NCI-H1930 (cell line): ENCODE measurements at places on chromosomes 7 and 10.

- no peak for DNase-seq
These were observed 42.4 kb downstream of the P4HA1 start for GRCh38 chr10:73054286-73054685.

DNA sequence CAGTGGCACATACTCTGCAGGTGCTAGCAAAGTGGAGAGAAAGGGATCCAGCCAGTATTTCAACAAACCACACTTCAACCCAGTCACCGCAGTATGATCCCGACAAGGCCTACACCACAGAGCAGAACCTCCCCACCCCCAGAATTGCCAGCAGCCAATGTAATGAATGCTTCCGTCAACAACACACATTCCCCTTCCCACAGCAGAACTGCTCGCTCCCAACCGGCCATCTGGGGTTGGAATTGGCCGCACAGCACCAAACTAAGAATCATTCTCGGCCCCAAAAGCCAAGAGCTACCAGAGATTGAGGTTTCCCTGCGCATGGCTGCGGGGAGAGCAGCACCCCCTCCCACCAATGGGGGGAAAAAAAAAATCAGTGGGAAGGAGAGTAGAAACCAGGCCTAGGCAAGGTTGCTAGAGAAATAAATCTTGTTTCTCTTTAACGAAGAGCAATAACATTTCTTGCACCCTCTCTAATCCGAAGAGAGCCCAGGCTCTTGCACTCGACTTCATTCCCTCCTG lies 1.1 kb downstream of the WASL start:
- DNase-seq = peak; percentile 12

GRCh38 chr7:54543051-54543488 lies 895 bp downstream of the VSTM2A start:
- no peak for DNase-seq

GRCh38 chr10:131694168-131694780 lies 206.5 kb upstream of the PPP2R2D start:
- no peak for DNase-seq

- no peak for DNase-seq
These were observed 45.9 kb upstream of the TMEM72 start for GRCh38 chr10:44865289-44865671.

- no peak for DNase-seq
These were observed 478.6 kb downstream of the PLXNA4 start for GRCh38 chr7:132097550-132098134.

- no peak for DNase-seq
These were observed 87.4 kb downstream of the IMMP2L start for GRCh38 chr7:111474723-111475418.

GRCh38 chr7:79272938-79273337 lies 180.5 kb downstream of the MAGI2 start:
- DNase-seq = no peak

- DNase-seq = no peak
These were observed 166.8 kb downstream of the SORCS1 start for GRCh38 chr10:106997721-106998120.

DNA sequence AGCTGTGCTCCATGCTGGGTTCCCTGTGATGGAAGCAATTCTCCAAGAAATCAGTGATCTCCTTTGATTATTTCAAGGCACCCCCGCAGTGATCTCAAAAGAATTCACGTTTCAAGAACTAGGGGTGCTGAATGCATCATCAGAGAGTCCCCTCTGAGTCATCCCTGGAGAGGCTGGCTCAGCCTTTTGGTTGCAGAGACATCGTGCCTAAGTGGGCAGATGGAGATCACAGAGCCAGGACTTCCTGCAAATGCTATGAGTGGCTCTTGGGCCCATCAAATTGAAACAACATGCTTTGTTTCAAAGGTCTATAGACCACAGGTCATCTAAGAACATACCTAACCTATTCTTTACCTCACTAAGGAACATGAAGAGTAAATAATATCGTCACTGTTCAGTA lies 41.5 kb upstream of the PLEKHA1 start:
- DNase-seq = no peak

- DNase-seq = peak; percentile 33
These were observed 11.3 kb upstream of the SAMD8 start for GRCh38 chr10:75099952-75100763.

GRCh38 chr7:99437946-99438572 lies 539 bp downstream of the PTCD1 start:
- DNase-seq = no peak

- DNase-seq = no peak
These were observed 99.1 kb downstream of the PLCE1 start for GRCh38 chr10:94092848-94093247.

DNA sequence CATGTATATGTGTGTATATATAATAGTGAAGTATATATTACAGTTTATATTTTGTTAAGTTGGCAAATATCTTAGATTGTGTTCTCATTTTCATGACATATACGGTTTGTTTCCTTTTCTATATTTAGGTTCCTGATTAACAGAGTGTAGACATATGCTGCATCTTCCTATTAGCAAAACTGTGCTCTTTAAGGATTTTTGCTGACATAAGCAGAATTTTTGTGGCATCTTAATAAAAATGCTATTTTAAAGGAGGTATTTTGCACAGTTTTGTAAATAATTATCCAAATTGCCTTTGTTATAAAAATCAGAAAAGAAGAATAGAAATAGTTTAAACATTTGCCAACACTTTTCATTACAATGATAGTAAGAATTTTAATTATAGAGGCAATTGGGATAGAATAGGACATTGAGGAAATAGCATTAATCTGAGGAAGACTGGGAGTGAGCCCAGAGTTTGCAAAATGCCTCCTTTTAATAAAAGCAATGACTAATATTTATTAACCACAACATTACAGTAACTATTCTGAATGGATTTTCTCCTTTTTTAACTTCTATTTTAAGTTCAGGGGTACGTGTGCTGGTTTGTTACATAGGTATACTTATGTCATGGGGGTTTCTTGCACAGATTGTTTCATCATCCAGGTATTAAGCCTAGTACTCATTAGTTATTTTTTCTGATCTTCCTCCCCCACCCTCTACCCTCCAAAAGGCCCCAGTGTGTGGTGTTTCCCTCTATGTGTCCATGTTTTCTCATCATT lies 38.2 kb downstream of the KCND2 start:
- DNase-seq = no peak

DNA sequence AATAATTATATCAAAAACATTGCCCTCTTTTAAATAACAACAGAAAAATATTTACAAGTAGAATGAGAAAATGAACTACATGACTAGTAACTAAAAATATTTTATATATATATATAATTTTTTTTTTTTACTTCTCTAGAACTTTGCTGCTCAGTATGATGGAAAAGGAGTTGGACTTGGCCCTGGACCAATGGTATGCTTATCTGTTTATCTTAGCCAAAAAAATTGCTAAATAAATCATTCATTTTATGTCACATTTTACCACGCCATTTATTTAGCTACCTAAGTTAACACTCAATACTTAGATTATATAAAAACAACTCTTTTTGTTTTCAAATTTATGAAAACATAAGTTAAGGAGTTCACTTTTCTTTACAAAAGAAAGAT lies 6.7 kb downstream of the COL1A2 start:
- DNase-seq = no peak

DNA sequence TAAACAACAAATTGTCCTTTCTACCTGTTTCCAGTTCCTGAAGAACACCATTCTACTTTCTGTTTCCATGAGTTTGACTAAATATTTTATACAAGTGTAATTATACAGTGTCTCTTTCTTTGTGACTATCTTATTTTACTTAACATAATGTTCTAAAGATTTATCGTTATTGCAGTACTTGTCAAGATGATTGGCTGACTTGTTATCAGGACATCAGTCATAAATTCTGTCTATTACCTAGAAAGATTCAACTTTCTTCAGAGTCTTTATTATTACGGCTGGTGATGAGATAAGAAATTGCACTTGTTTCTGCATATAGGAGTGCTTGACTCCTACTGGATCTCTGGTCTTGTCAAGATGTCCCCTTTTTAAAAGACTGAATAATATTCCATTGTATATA lies 93.9 kb upstream of the ZNF92 start:
- DNase-seq = no peak

- no peak for DNase-seq
These were observed 264.0 kb upstream of the PRKCQ start for GRCh38 chr10:6843894-6844650.

- DNase-seq = no peak
These were observed 2.6 kb downstream of the LRRN3 start for GRCh38 chr7:111093496-111093895.

GRCh38 chr7:35802649-35803048 lies 1.8 kb downstream of the SEPTIN7 start:
- DNase-seq = no peak

GRCh38 chr7:74181821-74182220 lies 7.7 kb downstream of the EIF4H start:
- no peak for DNase-seq

- no peak for DNase-seq
These were observed 35.7 kb downstream of the STAMBPL1 start for GRCh38 chr10:88915781-88916180.

GRCh38 chr10:96642973-96643372 lies 56.2 kb upstream of the TM9SF3 start:
- peak; percentile 46 for DNase-seq

DNA sequence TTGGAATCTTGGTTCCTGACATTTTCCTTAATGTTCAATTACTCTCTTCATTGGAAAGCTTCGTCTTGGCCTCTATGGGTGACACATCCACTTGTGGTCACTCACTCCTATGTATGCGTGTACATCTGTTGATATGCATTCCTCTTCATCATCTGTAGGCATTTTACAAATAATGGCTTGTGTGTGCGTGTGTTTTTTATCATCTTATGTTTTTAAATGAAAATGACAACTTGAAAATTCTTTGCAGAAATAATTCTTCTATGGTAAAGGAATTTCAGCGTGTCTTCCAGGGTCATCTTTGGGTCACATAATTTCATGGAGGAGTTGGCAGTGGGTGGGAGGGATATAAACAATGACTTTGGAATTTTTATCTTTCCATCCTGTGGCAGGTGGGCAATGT lies 925.1 kb downstream of the LRMDA start:
- DNase-seq = no peak

GRCh38 chr10:123134343-123134914 lies 1.3 kb upstream of the HMX3 start:
- DNase-seq = no peak

DNA sequence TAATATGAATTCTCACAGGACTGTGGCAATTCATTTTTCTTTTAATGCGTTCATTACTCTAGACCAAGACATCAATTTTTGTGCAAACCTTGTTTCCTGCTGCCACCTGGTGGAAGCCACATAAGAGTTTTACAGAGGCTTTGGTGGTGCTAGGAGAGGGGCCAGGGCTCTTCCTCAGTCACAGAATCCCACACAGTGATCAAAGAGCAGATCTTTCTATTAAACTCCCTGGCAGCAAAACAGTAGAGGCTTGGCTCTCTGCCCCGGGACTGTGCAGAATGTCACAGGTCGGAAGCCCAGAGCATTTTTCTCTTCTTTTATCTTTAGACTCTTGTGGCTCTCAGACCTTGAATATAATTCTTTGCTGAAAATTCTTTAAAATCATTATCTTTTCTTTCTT lies 506.4 kb upstream of the C7orf33 start:
- DNase-seq = peak; percentile 62

- no peak for DNase-seq
These were observed 109.1 kb upstream of the GRM3 start for GRCh38 chr7:86534641-86535040.

GRCh38 chr10:118827466-118828155 lies 72.8 kb upstream of the CACUL1 start:
- DNase-seq = no peak

DNA sequence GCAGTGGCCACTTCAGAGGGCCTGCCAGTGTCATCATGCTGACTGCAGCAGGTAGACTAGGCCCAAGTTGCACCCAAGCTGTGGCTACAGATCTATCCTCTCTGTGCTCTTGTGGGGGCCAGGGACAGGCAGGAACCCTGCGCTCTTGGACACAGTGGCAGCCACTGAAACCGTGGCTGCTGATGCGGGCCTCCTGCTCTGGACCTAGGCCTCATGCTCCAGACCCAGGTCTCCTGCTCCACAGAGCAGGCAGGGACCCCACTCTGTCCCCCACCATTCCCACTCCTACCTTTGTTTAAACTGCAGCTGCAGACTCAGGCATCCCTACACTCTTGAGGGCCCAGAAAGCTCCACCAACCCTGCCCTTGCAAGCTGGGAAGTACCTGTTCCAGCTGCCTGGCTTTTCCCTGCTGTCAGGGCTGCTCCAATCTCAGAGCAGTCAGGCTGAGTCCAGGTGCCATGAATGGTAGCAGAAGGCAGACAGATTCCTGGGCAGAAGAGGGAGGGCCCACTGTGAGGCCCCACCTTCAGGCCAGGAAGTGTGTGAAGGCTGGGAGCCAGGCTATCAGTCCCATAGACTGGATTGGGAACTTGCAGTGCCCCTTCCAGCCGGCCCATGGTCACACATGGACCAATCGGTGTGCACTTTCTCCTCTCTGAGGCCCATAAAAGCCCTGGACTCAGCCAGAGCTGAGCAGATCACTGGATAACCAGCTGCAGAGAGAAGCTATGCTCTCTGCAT lies 634.0 kb upstream of the SEMA3D start:
- no peak for DNase-seq

- no peak for DNase-seq
These were observed 53.9 kb upstream of the HABP2 start for GRCh38 chr10:113498997-113499396.

- DNase-seq = no peak
These were observed 194.7 kb upstream of the BMPER start for GRCh38 chr7:33710608-33711007.

- DNase-seq = no peak
These were observed 85.8 kb upstream of the CUX1 start for GRCh38 chr7:101731502-101732084.

DNA sequence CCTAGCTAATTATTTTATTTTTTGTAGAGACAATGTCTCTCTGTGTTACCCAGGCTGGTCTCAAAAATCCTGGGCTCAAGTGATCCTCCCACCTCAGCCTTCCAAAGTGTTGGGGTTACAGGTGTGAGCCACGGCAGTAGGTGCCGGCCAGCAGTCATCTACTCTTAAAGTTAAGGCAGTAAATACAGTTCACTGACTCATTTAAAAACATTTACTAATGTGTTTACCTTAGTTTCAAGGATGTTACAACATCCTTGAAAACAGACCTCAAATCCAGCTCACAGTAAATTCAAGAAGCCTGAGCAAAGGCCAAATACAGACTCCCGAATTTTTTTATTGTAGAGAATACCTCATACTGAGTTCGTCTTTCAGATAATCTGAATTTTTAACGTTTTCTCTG lies 29.6 kb upstream of the ABCB4 start:
- no peak for DNase-seq
